T-helper 2 cell (primary cell): ENCODE measurements at places on chromosomes 3 and 15.

GRCh38 chr3:37174532-37175126, at the start of gene LRRFIP2:
TSS of gene LRRFIP2 (minus strand) at chr3:37174582. CDS start at chr3:37148983, 25,599 bp downstream.
- no peak for DNase-seq

DNA sequence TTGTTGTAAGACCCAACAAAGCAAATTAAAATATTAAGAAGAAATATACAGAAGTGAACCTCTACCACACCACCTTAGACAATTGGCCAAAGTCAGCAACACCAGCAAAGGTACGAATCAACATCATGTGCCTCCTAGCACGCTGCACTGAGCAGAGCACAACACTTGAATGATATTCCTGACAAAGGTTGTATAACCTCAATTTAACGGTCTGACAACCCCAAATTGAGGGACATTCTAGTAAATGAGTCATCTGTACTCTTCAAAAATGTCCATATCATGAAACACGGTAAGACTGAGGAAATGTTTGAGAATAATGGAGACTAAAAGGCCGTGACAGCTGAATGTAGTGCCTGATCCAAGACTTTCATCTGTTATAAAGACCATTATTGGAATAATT, 41.3 kb upstream of the TNFSF10 start:
- DNase-seq, result no peak

DNA sequence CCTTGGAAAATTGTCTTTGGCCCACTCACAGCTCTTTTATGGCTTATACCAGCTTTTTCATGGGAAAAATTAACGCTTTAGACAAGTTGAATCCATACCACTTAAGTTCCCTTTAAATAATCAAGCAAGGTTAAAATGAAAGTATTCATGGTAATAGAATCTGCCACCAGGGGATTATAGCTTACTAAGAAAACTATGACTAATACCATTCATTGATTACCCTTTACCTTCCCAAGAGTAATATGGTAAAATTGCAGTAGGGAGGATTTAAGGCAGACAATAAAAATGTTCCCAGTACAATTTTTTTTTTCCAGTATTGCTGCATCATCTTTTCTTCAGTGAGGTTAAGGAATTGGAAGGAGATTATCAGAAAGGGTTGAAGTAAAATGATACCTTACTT, 641.1 kb upstream of the NAALADL2 start:
- DNase-seq, result no peak

DNA sequence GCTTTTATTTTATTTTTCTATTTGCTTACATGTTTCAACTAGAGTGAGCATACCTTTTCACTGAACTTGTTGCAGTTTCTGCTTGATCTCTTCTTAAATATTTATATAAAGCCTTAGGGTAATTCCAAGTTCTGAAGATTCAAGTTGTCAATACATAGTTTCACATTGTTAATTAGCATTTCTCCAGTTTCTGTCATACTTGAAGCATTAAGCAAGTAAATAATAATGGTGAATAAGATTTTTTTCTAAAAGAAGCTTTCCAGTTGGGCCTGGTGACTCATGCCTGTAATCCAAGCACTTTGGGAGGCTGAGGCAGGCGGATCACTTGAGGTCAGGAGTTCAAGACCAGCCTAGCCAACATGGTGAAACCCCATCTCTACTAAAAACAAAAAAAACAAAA, 53.9 kb downstream of the CALML4 start:
- DNase-seq, result no peak

GRCh38 chr3:182041668-182042291, 330.1 kb downstream of the SOX2 start:
- DNase-seq, result no peak

DNA sequence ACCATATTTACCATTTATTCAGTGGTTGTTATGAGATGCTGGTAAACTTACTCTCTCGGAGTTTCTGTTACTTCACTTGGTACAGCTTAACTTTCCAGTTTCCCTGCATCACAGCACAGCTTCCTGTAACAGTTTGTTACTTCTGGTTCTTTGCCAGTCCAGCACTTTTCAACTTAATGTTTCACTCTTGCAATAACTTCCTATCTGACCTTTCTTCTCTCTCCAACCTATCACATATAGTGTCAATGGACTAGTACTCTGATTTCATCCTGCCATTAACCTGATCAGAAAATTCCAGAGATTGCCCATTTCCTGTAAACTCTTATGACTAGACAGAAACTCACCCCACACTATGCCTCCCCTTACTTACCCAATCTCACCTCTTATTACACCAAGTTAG, 3.9 kb upstream of the ATP11B start:
- DNase-seq, result no peak
